ENCODE measurements at places on chromosomes 12 and 14.

GRCh38 chr12:113667095-113667494 is 195.4 kb upstream of the LHX5 start:
- no peak for DNase-seq

DNA sequence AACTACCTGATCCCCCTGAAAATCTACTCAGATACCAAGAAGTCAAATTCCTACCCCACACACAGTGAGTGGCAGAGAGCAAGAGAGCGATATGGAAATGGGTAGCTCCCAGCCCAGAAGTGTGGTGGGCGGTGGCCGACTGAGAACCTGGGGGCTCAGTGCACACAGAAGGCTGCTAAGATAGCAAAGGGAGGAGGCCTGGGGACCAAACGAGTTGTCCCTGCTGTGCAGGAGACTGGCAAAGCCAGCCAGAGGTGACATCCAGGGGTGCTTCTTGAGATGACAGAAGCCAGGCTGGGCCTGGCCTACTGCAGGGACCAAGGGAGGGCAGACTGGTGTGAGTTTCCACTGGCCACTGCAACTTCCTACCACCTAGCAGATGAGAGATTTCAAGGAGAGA is 52.9 kb downstream of the VWF start:
- DNase-seq: no peak

- peak; percentile 23 for DNase-seq
Measured at GRCh38 chr12:59372956-59373355, 222.9 kb upstream of the SLC16A7 start.

GRCh38 chr14:35740215-35740614 is 68.9 kb downstream of the RALGAPA1 start:
- DNase-seq: no peak

DNA sequence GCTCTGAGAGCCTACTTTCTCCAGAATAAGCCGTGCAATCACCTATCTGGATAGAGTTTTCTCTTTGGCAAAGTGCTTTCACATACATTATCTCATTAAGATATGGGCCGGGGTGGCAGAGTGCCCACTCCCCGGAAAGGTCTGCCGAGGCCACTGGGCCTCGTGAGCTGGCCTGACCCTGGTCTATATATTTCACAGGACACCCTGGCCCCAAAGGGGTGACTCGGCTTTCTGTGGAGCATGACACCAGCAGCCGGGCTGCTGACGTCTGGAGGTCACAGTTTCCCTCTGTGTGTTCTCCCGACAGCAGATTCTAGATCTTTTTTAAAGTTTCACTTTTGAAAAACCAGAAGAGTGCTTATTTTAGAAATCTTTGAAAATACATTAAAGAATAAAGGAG is 27.9 kb upstream of the ATP2A2 start:
- DNase-seq: peak; percentile 39

GRCh38 chr12:69513297-69513696 is 43.1 kb downstream of the FRS2 start:
- no peak for DNase-seq

- no peak for DNase-seq
Measured at GRCh38 chr12:75099210-75099609, 110.4 kb downstream of the KCNC2 start.

GRCh38 chr12:113099764-113100163 is 35.8 kb downstream of the RASAL1 start:
- DNase-seq: no peak
